ENCODE measurements at places on chromosomes 3 and 15.

DNA sequence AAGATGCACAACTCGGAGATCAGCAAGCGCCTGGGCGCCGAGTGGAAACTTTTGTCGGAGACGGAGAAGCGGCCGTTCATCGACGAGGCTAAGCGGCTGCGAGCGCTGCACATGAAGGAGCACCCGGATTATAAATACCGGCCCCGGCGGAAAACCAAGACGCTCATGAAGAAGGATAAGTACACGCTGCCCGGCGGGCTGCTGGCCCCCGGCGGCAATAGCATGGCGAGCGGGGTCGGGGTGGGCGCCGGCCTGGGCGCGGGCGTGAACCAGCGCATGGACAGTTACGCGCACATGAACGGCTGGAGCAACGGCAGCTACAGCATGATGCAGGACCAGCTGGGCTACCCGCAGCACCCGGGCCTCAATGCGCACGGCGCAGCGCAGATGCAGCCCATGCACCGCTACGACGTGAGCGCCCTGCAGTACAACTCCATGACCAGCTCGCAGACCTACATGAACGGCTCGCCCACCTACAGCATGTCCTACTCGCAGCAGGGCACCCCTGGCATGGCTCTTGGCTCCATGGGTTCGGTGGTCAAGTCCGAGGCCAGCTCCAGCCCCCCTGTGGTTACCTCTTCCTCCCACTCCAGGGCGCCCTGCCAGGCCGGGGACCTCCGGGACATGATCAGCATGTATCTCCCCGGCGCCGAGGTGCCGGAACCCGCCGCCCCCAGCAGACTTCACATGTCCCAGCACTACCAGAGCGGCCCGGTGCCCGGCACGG, 991 bp downstream of the SOX2 start:
- DNase-seq: no peak

GRCh38 chr15:41865490-41866055, 26.9 kb downstream of the PLA2G4B start:
- no peak for DNase-seq

DNA sequence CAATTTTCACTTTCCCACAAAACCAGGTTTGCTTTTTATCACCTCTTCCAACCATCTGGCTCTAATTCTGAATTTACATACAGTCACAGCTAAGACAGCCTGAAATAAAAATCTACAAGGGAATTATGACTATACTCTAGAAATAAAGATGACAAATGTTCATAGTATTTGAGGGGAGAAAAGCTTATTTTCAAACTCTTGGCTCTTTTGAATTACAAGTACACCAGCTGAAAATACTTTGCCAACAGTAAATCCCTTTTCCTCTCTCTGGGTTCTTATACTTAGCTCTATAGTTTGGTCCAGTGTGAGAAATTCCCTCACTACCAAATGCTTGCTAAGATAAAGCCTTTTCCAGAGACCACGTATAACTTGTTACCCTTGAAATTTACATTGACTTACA, 1037.9 kb downstream of the ROBO1 start:
- DNase-seq: no peak

DNA sequence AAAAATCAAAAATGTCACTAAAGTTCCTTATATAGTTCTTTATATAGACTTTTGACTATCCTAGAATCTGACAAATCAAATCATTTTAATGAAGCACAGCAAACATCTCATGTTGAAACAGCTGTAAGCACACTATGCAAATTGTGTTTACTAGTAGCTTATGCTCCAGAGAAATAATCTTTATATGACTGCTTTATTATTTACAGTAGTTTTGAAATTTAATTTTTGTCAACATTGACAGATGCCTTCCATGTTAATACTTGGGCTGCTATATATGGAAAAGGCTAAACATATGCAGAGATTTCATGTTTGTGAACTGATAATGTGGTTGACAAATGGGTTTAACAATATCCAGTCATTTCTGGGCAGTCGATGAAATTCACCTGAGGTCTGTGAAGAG, 616.8 kb downstream of the TAFA4 start:
- no peak for DNase-seq

DNA sequence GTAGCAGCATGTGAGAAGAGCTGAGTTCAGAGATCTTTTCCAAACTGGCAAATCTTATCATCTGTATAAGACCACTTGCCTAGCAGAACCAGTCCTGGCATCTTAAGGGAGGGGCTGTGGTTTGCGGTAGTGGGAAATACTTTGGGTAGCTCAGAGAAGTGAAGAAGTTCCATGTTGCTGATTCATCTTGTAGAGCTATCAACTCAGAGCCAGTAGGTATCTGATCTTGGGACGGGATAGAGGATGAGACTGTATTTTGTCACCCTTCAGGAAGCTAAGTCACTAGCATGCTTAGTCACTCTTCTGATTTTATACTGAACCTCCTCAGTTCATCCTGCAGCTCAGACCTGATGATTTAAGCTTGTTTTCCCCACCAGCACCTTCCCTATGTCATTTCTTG, 211.4 kb downstream of the NR1D2 start:
- no peak for DNase-seq

DNA sequence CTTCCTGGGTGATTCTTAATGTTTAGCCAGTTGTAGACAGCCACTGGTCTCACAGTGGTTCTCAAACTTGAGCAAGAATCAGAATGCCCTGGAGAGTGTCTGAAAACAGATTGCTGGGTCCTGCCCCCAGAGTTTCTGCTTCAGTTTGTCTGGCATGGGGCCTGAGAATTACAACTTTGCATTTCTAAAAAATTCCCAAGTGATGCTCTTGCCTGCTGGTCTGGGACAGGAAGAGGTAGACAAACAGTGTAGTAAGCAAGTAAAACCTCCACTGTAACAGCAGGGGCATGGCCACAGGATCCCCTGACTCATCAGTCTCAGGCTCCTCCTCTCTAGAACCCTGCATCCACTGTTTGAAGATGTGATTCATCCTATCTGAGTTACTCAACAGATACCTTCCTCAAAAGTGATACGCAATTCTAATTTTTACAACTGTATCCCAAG, 36.5 kb downstream of the DZIP1L start:
- DNase-seq: no peak

DNA sequence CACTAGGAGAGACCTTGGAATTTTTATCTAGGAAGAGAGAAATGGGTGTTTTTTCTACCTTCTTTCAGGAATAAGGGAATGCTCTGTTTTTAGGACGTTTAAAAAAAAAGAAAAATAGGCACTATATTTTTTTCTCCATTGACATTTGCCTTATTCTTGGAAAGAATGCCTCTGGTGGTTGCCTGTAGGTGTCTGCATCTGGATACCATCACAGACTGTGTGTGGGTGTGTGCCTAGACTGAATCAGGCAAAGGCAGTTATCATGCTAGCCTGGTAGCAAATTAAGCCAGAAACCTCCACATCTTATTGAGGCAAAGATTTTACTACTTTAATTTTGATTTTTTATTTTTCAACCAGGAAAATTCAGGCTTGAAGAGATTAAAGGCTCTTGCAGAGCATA, 513.6 kb upstream of the KCNMB2 start:
- DNase-seq: no peak
